Stimulated activated CD8-positive, alpha-beta memory T cell treated with anti-CD3 and anti-CD28 coated beads, Interleukin-7, amount 100 ng/mL, for 48 hours (primary cell): ENCODE measurements at places on chromosomes 2 and 18.

DNA sequence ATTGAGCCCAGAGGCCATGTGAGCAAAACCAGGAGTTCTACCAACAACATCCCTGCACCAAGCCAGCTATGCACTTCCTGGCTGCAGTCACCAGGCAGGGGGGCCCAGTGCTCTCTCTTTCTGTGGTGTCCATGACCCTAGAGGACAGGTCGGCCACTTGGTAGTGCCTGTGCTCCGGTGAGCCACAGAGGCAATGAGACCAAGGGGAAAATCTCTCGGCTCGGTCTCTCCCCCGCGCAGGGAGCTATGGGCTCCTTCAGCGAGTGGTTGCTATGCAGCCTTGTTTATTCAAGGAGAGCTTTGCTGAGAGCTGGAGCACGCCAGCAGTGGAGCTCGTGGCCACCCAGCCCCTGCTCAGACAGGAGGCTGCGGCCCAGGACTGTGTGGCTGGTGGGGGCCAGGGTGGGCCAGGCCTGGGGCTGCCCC is at the start of gene TOGARAM2:
TSS of gene TOGARAM2 (plus strand) at position 283 of the 426 bp plus-strand sequence. CDS start 13,537 bp downstream, outside the sequence.
- DNase-seq = no peak

GRCh38 chr2:146678516-146678915 is 1166.3 kb upstream of the ACVR2A start:
- DNase-seq = no peak

- no peak for DNase-seq
These were observed 37.7 kb upstream of the FSIP2 start for GRCh38 chr2:185700883-185701282.

DNA sequence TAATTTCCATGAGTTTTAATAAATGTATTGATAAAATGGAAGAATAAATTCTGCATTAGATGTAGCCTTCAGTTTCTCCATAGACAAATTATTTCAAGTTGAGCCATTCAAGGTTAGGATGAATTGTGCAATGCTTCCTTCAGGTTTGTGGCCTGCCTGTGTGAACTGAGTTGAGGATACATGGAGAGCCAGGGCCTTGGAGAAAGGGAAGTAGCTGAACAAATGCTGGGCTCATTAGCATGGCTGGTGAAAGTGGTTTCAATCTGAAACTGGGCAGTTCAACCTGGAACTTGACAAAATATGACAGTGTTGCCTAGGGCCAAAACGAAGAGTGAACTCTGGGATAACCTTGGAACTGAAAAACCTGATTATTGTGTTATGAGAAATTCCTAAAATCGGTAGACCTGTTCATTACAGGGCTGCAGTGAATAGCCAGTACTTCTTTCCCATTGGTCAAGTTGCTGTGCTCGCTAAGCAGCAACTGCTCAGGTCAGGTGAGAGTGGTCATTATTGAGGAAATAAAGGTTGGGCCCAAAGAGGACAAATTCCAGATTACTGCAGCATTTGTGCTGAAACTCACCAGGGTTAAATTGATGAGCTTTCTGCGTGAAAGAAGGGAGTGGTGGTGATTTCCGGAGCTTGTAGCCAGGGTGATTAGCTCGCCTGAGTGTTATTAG is 12.7 kb downstream of the INPP1 start:
- no peak for DNase-seq

GRCh38 chr2:96525211-96525507 is 11.4 kb upstream of the ARID5A start:
- DNase-seq = no peak
